Fibroblast of mammary gland (primary cell): ENCODE measurements at places on chromosomes 12 and 14.

DNA sequence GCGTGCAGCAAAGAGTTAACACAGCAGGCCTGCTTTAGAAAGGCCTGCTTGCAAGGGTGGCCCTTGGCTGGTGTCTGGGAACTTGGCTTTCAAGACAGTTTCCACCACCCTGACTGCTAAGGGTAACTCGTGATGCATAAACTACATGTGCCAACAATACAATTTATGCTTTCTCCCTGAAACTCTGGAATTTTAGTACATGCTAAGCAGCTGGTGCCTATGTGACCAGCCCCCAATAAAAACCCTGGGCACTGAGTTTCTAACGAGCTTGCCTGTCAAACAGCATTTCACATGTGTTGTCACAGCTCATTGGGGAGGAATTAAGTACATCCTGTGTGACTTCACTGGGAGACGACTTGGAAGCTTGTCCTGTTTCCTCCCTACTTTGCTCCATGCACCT lies 133.1 kb downstream of the SLC5A8 start:
- DNase-seq: peak; percentile 10

- peak; percentile 25 for DNase-seq
These were observed 168.2 kb downstream of the SUDS3 start for GRCh38 chr12:118544569-118544968.

DNA sequence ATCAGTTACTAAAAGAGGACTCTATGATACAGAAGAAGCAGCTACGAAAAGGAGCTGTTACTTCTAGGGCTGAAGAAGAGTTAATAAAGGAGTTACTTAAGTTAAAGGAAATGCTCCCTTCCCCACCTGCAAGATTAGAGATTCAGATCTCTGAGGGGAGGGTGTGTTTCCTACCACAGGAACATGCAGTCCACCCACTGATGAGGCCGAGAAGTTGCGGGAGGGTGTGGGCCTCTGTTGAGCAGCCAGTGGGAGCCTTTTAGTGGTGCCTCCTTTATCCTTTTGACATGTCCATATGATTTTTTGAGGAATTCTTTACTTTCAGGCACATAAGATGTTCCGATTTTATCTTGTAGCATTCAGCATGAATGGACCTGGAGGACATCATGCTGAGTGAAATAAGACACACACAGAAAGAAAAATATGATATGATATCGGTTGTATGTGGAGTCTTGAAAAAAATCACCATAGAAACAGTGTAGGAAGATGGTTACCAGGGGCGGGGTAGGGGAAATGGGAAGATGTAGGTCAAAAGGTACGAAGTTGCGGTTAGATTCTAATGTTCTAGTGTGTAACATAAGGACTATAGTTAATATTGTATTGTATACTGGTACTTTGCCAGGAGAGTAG lies 4.4 kb upstream of the M6PR start:
- no peak for DNase-seq

GRCh38 chr12:27336282-27336653 lies 3.6 kb downstream of the BMAL2 start:
- DNase-seq: no peak

DNA sequence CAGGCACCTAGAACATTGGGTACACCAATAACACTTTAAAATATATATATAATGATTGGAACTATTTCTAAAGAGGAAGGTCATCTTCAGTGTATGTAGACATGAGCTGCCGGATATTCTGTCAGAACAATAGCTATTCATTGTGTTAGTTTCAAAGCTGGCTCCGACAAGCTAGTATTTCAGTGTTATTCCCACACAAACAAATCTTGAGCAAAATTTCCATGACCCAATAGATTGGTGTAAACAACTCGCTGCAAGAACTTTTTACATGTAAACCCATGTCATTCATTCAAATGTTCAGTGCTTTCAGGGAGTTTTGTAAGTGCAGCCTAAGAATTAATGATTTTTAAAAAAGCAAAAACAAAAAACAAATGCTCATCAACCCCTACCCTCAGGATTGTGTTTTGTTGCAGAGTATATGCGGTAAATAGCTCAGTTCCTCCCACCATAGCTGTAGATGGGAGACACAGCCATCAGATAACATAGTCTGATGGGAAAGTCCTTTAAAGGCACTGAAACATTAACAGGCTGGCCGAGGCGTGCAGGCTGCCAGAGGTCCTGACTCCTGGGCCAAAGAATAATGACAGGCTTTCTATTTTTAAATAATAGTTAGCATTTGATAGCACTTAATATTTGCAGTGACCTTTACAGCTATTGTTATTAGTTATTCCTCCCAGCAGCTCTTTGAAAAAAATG lies 150.3 kb upstream of the ARHGAP5 start:
- no peak for DNase-seq

DNA sequence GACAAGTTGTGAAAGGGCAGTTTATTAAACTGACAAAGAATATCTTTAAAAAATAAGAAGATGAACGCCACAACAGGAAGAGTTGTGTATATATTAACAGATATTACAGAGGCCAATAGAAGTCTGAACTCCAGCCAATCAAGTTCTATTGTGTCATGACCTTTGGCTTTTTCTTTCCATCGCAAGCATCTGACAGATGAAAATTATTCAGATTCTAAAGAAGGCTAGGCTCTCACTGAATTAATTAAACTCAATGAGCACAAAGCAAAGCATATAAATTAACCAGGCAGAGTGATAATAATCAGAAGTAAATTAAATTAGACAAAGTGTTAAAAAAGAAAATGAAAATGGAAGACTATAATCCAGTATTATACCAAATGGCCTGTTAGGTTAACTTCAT lies 62.0 kb upstream of the PYGL start:
- no peak for DNase-seq

DNA sequence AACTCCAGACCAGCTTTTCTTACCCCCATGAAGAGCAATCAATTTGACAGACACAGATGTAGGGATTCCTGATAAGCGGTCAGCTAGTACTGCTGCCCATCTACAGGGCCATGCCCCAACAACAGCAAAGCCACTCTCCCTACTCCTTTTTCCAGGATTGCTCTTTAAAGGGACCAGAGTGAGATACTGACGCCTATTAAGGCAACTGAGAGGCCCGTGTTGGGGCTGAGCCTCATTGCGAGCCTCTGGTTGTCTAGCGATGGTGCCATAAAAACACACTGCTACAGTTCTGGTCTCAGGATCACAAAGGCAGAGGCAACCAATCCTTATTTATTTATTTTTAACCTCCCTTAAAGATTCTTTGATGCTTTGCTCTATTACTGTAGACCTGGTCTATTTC lies 31.1 kb downstream of the AK7 start:
- DNase-seq: no peak

- DNase-seq: peak; percentile 61
These were observed 6.8 kb upstream of the ASIC1 start for GRCh38 chr12:50050410-50051098.

- peak; percentile 77 for DNase-seq
These were observed 227.3 kb downstream of the KTN1 start for GRCh38 chr14:55807053-55807880.

- DNase-seq: no peak
These were observed 280.8 kb downstream of the ATXN7L3B start for GRCh38 chr12:74818412-74818811.

- DNase-seq: peak; percentile 50
These were observed 106.7 kb downstream of the RPS29 start for GRCh38 chr14:49479432-49479831.

- no peak for DNase-seq
These were observed 189.0 kb upstream of the FRMD6 start for GRCh38 chr14:51462706-51463105.

DNA sequence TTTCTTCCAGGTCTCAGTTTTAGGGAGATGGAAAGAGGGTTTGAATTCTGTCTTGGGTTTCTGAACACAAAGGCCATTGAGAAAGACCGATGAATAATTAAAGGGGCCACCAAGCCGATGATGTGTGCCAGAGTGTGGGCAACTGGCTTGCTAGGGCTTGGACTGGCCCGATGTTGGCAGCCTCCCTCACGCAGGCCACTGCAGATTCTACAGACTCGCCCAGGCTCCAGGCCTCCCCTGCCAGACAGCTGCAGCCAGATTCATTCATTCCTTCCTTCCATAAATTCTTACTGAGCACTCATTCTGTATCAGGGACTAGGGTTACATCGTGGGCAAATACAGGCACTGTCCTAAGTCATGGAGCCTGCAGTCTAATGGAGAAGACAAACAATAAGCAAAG lies 34.9 kb downstream of the ACTN1 start:
- no peak for DNase-seq

GRCh38 chr12:68821357-68822188 lies 13.6 kb downstream of the MDM2 start:
- DNase-seq: no peak

DNA sequence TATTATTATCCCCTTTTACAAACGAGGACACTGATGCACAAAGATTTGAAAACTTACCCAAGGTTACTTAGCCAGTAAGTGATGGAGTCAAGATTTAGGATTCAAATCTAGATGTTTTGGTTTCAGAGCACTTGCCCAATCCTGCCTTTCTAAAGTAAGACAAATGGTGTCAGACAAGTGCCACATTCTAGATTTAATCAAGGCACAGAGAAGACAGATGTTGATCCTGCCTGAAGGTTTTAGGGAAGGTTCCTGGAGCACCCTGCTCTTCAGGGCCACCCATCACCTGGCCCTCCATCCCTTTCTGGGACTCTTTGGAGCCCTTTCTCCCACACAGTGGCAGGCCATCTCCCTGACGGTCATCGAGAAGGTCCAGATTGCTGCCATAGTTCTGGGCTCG lies 2.9 kb downstream of the MARCHF9 start:
- no peak for DNase-seq

- no peak for DNase-seq
These were observed 7.0 kb downstream of the BTG1 start for GRCh38 chr12:92138626-92139025.

DNA sequence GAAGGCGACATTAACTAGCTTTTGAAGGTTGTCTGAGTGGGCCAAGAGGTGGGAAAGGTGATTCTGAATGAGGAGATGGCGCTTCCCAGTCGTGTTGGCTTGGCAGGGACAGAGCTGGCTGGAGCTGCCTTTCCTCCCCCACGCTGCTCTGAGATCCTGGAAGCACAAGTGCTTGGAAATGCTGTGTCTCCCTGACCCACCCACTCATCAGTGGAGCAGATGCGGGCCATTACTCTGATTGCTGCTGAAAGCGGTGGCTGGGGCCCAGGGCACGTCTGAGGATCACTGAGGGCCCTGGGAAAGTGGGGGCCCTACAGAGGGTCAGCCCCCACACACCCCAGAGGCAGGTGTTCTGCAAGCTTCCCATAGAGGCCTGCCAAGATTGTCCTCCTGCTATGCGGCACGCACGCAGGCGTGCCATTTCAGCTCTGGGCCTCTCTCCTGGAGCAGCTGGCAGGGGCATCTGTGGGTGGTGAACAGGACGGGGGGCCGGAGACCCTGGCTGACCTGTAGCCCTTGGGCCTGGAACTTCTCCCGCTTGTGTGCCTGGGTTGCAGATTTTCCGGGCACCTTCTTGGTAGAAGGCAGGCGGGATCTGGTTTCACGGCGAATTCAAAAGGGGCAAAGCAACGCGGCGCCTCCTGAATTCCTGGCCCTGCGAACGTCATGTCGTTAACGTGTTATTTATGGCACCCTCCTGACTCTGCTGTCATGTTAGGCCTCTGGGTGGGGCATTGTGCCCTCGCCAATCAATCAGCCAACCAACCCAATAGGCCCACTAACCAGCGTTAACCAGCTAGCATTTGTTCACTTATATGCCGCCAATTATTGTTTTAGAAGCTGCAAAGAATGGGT lies 133.8 kb upstream of the TBX3 start:
- no peak for DNase-seq

- DNase-seq: no peak
These were observed 732.5 kb downstream of the GALC start for GRCh38 chr14:87260460-87260859.

DNA sequence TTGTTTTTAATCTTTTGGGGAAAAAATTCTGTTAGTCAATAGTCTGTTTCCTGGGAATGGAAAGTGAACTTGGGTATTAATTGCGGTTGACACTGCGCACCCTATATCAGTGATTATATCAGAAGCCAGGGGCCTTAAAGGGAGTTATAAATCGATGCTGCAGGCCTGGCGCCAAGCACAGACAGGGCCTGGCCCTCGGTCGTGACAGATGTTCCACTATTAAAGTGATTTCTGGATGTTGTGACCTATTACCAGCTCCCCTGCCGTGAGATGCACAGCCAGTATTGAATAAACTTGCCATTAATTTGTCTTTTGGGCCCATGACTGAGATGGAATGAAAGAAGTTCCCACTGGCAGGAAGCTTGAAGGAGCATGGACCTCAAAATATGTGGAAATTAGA lies 45.1 kb upstream of the KITLG start:
- DNase-seq: no peak

- no peak for DNase-seq
These were observed 9.8 kb upstream of the NELL2 start for GRCh38 chr12:44885902-44886301.

GRCh38 chr12:81757731-81758365 lies 1.3 kb downstream of the PPFIA2 start:
- DNase-seq: no peak

GRCh38 chr12:117901631-117902030 lies 67.2 kb downstream of the KSR2 start:
- DNase-seq: no peak

- DNase-seq: no peak
These were observed 225.3 kb upstream of the ATP2B1 start for GRCh38 chr12:89933911-89934310.

DNA sequence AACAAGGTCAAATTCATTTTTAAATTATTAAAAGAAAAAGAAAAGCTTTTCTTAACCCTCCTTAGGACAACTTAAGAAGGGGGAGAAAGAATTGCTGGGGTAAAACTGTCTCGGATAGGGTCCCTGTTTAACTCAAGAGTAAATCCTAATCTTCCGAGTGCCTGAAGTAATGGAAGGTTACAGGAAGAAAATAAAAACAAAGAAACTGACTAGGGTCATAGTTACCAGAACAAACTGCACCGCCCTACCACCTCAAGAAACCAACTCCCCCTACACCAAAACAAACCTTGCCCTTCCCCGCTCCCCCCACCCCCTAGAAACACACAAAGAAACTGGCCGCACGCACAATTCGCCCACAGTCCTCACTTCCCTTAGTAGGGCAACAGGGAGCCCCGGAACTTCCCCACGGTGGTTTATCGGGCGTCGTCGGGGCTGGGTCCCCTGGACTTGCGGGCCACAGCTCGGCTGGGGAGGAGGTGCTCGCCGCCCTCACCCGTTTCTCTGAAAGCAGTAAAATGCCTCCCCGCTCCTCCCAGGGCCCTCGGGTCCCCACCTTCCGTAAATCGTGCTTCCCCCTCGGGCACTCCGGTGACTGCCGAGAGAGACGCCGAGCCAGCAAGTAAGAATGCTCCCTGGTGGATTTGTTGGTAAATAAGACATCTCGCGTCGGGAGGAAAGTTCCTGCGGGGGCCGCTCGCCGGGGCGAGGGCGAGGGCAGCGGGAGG lies 2.4 kb downstream of the SINHCAF start:
- DNase-seq: no peak

- no peak for DNase-seq
These were observed 45.3 kb downstream of the FBXO34 start for GRCh38 chr14:55316564-55316963.

DNA sequence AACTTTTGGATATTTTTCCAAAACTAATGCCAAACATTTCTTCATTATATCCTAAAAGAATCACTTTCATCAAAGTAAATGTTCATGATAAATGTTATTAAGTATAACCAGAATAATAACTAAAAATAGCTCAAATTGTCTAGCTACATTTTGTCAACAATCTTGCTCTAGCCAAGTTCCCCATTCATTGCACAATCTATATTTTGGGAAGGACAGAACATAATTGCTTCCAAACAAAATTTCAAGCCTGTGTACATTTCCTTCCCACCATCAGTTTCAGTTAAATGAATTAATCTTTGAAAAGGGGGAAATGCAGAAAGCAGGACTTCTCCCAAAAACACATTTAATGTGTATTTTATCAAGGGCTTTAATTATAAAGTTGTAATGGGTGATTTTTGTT lies 98.0 kb upstream of the PLEKHG7 start:
- no peak for DNase-seq
